ENCODE measurements at places on chromosomes 16 and 17.

DNA sequence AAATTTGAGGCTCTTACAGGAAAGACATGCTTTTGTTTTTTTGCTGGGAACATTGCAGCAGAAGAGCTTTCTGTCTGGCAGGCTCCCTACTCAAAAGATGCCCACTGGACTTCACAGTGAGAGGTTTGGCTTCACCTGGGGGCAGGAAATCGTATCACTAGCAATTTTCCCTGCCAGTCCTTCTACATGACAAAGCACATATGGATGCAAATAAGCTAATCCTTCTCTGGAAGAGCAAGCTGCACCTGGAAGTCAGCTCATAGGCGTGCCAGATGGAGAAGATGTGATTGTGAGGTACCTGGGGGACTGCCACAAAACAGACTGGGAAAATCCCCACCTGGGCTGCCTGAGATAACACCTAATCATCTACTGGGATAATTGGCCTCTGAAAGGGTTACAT is 195.0 kb upstream of the CPHXL start:
- no peak for DNase-seq

- DNase-seq: peak; percentile 80
These were observed 13.7 kb downstream of the ALOX12B start for GRCh38 chr17:8073627-8074484.

DNA sequence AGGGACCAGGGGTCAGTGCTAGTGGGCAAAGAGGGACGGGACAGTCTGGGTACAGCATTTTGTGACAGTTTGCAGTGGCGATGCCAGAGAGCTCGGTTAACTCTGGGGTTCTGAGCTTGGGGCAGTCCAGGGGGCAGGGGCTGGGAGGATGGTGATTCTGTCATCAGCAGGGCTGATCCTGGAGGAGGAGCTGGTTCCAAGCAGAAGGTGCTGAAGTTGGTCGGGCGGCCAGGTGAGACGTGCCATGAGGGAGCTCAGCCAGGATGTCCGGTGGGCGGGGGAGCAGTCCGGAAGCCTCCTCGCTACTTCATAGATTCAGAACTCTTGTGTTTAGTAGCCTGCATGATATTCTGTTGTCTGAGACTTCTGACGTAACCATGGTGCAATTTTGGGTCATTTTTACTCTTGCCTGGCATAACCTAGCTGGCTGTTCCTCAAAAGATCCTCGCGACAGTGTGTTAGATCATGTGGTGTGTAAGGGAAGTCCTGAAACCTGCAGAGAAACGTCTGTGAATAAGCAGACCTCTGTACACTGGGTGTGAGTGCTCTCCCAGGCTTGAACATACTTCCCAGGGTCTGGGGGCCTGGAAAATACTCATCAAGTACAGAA is 122.0 kb downstream of the CLEC16A start:
- DNase-seq: no peak

- DNase-seq: no peak
These were observed 13.1 kb upstream of the RNF213 start for GRCh38 chr17:80247561-80247960.
